ENCODE measurements at places on chromosomes 6 and 20.

DNA sequence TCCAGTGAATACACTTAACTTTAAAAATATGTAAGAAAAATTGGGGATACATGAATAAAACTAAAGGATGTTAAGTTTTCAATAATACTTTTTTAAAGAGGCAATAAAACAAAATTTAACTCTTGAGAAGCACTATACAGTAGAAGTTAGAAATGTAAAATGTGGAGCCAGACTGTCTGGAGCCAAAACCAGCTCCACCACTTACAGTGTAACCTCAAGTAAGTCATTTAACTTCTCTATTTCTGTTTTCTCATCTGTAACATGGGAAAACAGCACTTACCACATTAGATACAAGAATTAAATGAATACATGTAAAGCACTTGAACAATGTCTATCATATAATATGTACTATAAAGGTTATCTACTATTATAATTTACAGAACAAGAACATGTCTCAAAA lies 6.7 kb downstream of the ATG5 start:
- DNase-seq: no peak

DNA sequence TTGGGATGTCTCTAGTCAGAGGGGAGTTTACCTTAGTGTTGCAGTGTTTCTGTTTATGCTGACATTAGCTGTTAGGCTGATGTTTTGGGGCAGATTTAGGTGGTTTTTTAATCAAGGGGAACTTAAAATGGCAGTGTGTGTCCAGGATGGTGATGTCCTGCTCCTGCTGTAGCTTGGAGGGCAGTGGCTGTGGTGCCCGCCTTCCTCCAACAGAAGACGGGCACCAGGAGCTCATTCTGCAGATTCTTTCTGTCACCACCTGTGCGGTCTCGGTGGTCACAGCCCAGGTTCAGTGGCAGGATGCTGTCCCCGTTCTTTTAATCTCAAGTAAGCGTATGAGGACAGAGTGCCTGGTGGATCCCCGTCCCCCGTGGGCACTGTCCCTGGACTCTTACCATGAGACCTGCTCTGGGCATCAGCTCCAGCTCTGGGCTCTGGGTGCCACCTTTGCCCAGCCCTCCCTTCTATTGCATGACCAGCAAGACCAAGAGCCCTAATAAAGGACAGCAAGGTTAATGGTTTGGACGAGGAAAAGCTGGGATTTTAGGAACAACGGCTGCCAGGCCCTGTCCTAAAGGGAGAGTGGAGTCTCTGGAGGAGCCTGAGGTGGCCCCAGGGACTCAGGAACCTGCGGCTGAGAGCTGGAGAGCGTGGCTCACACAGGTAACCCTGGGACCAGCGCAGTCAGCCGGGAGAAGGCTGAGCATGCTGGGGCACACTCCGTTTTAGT lies 217.3 kb downstream of the ERMARD start:
- DNase-seq: no peak

GRCh38 chr20:48052475-48052835 lies 267.2 kb upstream of the SULF2 start:
- no peak for DNase-seq

DNA sequence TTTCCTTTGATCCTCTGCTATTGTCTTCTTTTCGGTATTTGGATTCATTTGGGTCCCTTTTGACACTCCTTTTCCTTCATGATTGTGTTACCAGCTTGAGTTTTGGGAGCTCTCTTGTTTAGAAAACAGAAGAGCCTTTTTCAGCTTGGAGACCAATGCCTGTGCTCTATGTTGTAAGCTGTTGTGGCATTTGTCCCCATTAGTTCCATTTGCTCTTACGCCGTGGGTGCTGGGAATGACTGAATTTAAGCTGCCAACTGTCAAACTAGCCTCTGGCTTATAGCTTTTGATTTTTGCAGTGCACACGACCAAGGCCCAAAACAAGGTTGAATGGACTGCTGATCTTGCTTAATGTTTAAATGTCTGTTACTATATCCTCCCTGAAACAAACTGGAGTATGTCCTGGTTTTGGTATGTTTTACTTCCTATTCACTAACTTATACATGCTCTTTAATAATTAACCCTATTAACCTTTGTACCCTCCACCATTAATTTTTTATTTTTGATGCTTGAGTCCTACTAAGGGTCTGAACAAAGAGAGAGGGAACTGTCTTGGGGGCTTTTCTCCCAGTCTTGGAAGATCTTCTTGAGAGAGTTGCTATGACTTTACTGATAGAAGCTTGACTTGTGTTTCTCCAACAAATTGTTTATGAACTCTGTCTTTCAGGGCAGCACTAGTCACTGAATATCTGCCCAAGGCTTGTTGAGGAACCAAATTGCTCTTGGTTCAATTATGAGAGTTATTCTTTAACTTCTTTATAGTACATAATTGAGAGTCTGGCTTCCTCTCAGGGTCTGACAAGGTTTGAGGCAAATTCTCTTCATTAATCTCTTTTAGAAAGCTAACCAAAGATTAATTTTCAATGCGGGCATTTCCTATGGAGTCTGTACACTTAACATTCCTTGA lies 100.3 kb upstream of the SIRPG start:
- DNase-seq: no peak

- DNase-seq: peak; percentile 83
Observed at GRCh38 chr20:2688041-2688591, 4.5 kb upstream of the EBF4 start.

GRCh38 chr6:134724771-134725340 lies 225.0 kb downstream of the ALDH8A1 start:
- no peak for DNase-seq

DNA sequence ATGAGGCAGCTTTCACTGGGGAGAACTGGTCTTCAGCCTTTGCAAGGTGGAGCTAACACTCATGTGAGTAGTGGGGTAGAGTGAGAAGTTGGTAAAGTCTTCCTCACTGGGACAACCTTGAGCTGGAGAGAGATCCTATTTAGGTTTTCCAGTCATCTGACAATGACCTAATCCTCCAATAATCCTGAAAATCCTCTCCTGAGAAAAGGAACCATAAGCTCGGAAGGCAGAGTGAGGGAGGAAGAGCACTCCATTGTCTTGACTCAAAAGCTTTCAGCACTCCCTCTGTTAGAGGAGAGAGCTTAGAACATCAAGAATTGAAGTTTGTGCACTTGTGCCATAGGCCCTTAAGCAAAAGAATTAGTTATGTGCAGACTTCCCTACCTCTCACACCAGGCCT lies 77.8 kb downstream of the TRAM2 start:
- no peak for DNase-seq

GRCh38 chr6:113184291-113184690 lies 672.9 kb upstream of the MARCKS start:
- no peak for DNase-seq

DNA sequence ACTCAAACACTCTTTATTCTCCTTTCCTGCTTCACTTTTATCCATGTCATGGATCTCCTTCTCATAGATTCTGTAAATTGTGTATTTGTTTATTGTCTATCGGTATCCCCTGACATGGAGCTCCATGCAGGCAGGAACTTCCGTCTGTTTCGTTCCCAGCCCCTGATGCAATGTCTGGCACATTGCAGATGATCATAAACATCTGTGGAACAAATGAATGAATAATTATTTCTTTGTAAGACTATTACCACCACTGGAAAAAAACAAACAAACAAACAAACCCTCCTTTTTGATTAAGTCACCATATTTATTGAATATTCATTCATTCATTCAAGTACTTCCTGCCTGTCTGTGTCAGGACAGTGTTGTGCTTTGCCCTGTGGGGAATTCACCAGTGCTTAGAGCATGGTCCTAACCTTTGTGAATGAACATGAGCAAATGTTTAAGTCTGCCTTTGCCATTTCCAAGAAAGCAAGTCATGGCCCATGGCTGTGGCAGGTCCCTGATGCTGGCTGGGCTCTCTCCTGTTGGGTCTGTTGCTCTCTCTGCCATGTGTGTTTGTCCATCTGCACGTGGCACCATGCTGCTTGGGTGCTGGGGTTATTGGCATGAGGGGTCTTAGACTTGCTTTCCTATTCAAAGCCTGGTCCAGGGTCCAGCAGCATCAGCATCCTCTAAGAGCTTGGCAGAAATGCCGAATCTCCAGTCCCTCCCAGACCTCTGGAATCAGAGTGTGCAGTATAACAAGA lies 47.5 kb upstream of the NAA20 start:
- no peak for DNase-seq

- no peak for DNase-seq
Observed at GRCh38 chr20:50692552-50692933, 1.2 kb upstream of the RIPOR3 start.

GRCh38 chr6:117561128-117561527 lies 41.2 kb downstream of the GOPC start:
- DNase-seq: no peak

GRCh38 chr20:54397292-54398140 lies 77.9 kb upstream of the DOK5 start:
- no peak for DNase-seq

GRCh38 chr20:44160133-44160532 lies 26.9 kb downstream of the JPH2 start:
- DNase-seq: no peak

DNA sequence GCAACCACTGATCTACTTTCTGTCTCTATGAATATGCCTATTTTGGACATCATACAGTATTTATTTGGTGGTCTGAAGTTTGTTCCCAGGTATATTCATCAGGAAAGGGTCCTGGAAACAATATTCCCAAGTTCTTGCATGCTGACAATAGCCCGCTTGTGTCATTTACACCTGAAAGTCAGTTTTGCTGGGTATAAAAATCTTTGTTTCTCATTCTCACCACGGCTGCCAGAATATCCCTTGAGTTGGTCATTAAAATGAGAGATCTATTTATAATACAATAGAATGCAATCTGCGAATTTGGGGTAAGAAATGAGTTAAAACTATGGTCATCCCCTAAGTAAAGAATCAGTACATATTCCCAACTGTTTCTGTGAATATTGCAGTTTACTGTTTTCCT lies 79.0 kb downstream of the MAN1A1 start:
- no peak for DNase-seq

GRCh38 chr20:55253781-55254180 lies 751.5 kb downstream of the CBLN4 start:
- no peak for DNase-seq

DNA sequence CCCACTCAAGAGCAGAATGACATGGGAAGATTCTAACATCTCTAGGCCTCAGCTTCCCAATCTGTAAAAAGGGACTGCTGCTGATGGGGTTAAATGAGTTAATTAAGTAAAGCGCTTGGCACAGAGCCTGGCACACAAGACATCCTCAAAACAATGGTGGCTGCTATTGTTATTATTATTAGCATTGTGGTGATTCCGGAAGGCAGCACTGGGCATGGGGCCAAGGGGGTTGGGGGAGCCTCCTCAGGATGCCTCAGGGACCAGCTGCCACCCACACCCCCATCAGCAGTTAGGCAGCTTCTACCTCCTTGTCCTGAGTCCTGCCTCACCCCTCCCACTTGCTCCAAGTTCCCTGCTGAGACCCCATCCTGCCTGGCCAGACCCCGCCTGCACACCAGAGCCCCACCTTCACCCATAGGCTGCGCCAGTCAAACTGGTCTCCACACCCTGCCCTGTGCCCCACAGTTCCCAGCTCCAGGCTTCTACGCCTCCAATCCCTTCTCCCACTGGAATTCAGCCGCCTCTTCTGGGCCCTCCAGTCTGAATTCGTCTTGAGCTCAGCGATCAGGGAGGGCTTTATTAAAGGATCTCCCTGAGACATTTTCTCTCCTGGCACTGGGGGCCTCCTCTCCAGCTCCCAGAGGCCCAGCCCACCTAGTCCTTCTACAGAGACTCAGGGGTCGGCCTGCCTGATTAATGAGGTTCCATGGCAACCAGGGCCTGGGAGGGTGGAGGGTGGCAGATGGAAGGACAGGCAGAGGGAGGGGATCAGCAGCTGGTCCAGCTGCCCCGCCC lies 1.5 kb downstream of the E2F1 start:
- no peak for DNase-seq

- DNase-seq: no peak
Observed at GRCh38 chr20:29740601-29740950, 1516.9 kb upstream of the DEFB115 start.

DNA sequence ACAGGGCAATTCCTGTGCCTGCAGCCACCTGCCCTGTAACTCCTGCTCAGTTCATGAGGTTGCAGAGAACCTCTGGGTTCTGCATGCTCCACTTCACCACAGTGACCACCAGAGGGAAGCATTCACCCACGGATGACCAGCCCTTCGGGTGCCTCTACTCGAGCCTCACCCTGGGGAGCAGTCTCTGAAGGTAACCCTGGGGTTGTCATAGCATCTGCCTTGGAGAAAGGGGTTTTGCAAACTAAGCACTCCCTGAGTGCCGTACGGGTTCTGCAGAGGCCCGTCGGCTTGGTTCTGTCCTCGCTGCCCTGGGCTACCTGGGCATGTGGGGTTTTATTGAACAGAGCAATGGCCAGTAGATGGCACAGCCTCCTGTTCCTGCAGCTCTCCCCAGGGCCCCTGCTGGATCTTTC lies 10.2 kb upstream of the CST5 start:
- DNase-seq: peak; percentile 69

GRCh38 chr6:32047855-32048766 lies 9.9 kb downstream of the CYP21A2 start:
- DNase-seq: peak; percentile 65

DNA sequence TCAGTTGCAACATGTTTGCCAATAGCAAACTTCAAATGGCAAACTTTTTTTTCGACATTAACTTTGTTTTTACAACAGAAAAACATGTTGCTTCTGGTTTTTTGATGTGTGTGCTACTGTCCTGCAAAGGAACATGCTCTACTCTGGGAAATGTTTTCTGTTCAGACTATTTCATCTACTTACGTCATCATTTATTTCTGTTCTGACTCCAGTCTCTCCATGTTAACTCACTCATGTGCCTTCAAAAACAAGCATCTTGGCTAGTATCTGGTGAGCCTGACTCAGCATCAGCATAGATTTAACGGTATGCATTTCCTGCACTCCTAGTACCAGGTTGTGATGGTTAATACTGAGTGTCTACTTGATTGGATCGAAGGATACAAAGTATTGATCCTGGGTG lies 36.1 kb upstream of the MAP7 start:
- no peak for DNase-seq

- DNase-seq: no peak
Observed at GRCh38 chr6:52994031-52994838, 849 bp downstream of the GSTA4 start.

- no peak for DNase-seq
Observed at GRCh38 chr6:157655139-157655538, 167.9 kb upstream of the SNX9 start.

- DNase-seq: no peak
Observed at GRCh38 chr6:6884193-6884627, 223.6 kb upstream of the RREB1 start.

DNA sequence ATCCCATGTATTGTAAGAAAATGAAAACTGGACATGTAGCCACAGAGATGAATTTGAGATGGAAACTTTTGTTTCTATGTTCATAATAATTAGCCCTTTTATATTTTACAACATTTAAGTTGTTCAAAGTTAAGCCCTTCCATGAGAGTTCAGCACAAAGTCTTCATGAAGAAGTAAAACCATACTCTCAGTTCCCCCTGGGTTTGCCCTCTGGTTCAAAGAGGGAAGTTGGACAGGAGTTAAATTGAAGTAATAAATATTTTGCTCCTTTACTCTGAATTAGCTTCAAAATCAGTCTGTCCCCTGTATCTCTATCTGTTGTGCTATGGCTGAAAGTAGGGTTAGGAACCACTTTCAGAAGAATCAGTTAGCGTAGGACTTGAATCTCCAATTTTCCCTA lies 31.1 kb downstream of the PHACTR2 start:
- no peak for DNase-seq

- DNase-seq: no peak
Observed at GRCh38 chr6:143264379-143264778, 186.1 kb downstream of the ADAT2 start.
